GM13976 (cell line): ENCODE measurements at places on chromosomes 12 and 14.

DNA sequence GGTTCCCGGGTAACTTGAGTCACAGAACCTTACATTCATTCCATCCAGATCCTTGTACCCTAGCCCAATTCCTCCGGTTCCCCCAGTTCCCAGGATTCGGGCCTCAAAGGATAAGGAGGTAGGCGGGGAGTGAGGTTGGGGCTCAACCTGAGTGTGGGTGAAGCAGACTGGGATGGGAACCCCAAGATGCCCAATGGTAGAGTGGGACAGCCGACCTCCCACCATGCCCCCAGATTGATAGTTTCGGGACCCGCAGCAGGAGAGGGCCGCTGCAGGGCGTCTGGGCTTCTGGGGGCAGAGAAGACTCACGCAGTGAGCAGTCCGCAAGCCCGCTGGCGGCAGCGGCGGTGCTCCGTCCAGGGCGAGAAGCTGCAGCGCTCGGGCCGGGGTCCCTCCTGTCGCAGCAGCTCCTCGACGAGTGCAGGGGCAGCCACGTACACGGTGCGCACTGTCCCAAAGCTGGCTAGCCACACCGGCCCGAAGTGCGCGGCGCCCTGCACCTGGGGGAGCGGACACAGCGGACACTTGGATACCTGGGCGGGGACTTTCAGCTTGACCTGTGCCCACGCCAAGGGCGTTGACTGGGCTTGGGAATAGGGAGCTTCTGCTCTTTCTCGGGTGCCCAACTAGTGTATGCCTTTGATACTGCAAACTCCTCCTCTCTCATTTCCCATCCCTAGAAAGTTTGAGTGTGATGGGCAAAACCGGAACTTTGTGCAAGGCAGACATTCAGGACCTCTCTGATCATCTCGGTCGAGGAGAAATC lies 997 bp downstream of the CYP27B1 start:
- DNase-seq: no peak

DNA sequence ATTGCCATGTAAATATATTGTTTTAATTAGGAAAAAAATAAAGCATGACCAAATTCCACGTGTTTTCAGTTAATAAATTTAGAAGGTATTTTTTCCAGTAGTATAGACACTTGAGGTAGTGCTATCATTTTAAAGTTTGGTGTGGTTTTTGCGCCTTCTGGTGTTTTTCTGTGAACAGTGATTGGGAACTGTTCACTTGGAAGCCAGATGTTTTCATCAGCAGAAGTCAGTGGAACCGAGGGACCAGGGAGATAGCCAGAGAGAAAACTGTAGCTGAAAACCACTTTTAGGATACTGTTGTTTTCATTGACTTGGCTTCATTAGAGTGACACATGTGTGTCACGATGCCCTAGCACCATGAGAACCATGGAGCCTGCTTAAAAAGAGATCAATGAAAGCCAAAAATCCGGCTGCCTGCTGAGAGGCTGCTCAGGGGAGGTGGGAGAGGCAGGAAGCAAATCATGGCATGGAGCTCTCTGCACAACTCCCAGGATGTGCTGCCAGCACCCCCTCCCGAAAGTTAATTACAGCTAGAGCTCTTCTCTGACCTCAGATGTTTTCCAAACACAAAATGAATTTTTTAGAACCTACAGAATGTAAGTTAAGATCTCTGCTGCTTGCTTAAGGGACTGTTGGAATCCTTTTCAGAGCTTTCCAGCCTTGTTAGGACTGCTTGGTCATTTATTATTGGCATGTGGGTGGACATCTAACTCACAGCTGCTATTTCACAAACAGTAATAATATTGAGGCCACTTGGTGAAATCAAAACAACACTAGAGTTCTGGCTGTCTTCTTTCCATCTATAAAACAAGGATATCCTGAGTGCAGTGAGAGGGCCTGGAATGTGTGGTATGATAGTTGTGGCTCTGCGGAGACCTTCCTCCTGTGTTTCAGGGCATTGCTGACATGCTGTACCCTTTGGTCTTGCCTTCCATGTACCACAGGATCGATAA lies 192.3 kb downstream of the ANO4 start:
- DNase-seq: no peak

GRCh38 chr12:68406134-68406576 lies 74.0 kb upstream of the MDM1 start:
- DNase-seq: no peak

DNA sequence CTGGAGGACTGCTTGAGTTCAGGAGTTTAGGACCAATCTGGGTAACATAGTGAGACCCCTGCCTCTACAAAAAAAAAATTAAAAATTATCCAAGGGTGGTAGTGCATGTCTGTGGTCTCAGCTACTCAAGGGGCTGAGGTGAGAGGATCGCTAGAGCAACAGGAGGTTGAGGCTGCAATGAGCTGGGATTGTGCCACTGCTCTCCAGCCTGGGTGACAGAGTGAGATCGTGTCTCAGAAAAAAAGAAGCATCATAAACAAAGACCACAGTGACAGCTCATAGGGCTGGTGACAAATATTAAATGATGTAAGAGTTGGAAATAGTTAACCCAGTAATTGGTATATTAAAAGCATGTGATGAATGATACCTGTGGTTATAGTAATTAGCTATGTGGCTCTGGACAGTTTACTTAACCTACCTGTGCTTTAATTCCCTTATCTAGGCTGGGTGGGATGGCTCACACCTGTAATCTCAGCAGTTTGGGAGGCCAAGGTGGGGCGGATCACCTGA lies 68.0 kb downstream of the GSC start:
- no peak for DNase-seq

- no peak for DNase-seq
These were observed 239.0 kb upstream of the ATP2B1 start for GRCh38 chr12:89947437-89948270.

DNA sequence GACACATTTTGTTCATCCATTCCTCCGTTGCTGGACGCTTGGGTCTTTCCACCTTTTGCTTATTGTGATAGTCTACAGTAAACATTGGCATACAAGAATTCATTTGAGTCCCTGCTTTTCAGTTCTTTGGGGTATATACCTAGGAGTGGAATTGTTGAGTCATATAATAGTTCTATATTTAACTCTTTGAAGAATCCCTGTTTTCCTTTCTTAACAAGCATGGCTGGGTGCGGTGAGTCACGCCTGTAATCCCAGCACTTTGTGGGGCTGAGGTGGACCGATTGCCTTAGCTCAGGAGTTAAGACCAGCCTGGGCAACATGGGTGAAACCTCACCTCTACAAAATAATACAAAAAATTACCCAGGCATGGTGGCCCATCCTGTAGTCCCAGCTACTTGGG lies 75.4 kb downstream of the CCDC92 start:
- no peak for DNase-seq

DNA sequence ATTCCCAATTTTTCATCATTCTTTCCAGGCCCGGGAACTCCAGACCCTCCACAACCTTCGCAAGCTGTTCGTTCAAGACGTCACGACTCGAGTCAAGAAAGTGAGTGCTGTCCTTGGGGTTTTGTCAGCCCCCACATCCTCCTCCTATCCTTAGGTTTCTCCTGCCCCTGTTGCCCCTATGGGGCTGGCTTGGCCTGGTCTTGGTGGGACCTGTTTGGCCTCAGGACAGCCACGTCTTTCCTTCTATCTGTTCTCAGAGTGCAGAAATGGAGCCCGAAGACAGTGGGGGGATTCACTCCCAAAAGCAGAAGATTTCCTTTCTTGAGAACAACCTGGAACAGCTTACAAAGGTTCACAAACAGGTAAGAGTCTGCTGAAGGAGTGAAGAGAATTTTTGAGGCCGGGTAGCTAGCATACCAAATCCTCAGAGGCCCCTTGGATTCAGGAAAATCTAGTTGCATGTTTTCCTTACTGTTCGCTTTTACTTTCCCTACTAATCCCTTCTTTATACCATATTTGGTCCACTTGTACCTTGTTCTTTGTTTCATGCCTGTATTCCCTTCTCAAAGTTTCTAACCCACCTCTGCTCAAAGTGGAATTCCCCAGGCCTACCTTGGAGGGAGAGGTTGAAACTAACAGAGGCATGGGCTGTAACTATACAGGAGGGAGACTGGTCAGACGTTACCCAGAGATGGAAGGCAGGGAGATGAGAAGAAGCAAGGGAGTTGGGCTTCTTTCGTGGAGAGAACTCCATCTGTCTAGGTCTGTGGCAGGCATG lies 12.8 kb upstream of the PIP4K2C start:
- no peak for DNase-seq

DNA sequence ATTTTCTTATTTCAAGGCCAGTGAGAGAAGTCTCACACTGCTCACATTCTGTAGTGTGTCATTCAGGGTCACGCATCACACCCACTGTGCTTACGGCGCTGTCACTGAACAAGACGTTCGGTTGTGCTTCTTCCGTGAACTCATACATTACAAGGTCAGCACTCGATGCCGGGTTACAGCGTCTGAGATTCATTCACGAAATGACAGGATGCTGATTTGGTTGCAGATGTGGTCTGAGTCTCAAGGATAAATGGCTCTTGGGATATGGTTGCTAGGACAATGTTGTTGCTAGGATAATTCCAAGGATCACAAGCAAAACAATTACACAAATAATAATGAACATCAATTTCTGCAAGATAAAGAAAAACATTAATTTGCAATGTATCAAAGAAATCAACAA lies 47.4 kb downstream of the STX2 start:
- DNase-seq: no peak

DNA sequence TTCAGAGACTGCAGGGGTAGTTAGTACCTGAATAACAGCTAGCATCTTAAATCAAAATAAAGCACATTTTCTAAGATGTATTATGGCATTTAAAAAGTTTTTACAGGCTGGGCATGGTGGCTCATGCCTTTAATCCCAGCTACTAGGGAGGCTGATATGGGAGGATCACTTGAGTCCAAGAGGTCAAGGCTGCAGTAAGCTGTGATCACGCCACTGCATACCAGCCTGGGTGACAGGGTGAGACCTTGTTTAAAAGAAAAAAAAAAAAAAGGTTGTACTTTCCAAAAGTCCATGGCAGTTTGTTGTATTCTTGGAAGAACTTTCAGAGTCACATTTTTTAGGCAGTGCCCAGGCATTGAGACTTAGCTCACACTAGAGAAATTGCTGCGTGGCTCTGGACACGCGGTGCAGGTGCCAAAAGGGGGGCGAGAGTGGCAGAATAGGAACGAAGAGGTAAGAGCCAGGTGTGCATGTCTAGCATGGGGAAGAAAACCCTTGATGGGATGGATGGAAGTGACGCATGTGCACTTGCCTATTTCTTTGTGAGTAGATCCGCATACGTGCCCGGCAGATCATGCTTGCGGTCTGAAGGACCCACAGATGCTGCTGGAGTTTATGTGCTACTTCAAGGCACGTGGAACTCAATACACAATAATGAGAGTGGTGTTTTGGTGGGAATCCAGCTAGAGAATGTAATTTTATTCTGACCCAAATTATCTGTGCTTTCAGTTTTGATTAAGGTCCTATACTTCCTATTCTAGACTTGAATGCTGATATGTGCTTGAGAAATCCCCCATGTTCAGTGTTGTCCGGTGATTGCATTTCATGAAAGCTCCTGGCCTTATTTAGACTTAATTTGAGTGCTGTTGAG lies 11.9 kb downstream of the ANKRD13A start:
- peak; percentile 52 for DNase-seq

GRCh38 chr14:58430156-58430555 lies 2.6 kb downstream of the KIAA0586 start:
- DNase-seq: no peak

DNA sequence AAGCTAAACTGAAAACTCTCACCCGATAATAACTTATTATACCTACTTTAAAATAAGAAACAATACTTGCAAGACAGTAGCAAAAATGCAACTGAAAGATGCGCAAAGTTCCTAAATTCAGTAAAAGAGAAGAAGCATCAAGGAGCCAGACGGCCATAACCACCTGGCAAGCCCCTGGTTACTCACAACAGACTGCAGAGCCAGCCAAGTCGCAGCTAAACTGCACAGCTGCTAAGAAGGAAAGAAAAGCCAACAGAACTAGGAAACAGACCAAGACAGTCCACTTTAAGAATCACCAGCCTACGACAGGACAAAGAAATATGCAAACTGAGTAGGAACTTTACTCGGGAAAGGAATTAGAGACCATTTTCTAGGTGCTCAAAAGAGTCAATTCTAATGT lies 127.9 kb downstream of the TMTC1 start:
- no peak for DNase-seq

DNA sequence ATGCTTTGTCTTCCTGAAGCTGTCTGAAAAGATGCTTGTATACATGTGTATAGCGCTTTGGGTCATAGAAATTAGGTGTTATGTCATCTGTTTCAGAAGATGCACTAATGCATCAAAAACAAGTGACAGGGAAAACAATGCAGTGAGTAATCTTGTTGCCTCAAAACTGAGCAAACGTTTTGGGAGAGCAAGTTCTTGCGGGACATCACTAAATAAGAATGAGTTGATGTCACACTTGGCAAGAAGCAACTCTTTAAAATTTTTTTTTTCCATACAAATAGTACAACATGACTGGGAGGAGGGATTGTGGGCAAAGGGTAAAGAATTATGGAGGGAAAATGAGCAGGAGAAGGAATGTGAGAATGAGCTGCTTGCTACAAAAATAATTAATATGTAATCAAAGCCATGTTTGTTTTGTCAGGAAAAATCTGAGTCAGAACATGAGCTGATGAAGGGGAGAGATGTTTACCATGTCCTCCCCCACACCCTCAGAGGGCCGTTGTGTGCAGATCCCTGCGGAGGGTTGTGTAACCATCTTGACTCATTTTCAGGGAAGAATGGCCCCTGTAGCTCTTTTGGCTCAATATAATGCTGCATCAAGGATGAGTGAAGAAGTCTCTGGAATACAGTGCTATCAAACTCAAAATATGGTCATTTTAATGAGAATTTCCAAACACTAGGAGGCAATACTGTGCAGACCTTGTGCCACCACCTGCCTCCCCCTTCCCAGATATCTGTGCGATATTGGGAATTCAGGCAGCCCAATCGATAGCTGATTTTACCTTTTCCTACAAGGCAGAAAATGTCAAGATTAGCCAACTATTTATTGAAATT lies 41.4 kb downstream of the BORCS5 start:
- no peak for DNase-seq

GRCh38 chr14:106605548-106606448 lies 1079.4 kb downstream of the TMEM121 start:
- DNase-seq: peak; percentile 79

DNA sequence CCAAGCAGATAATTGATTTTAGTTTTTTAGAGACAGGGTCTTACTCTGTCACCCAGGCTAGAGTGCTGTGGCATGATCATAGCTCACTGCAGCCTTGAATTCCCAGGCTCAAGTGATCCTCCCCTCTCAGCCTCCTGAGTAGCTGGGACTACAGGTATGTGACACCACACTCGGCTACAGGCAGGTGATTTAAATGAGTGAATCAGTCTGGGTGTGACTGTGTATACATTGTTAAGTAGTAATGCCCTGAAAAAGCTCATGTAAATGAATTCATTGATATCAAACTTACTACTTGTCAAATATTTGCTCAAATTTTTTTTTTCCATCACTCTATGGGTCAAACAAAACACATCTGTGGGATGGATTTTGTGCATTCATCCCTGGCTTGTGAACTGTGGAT lies 6.3 kb upstream of the USP44 start:
- DNase-seq: no peak

GRCh38 chr12:57580466-57580795 lies 10.6 kb upstream of the PIP4K2C start:
- no peak for DNase-seq

- peak; percentile 70 for DNase-seq
These were observed 42.0 kb downstream of the TRAF3 start for GRCh38 chr14:102819176-102819628.

- no peak for DNase-seq
These were observed 68.3 kb downstream of the LLPH start for GRCh38 chr12:66062290-66062625.

- no peak for DNase-seq
These were observed 362.6 kb downstream of the DAD1 start for GRCh38 chr14:22226381-22226780.

GRCh38 chr12:85949253-85949652 lies 75.2 kb downstream of the NTS start:
- DNase-seq: no peak
